ENCODE measurements at places on chromosomes 1 and 21. TPM values are rescaled to one million over a fixed set of nuclear protein-coding genes. Genes with fewer than 3 reads are reported as not detected.
A peak's percentile ranks its signal among the peaks of the same experiment; 100 is the strongest.

- no peak for DNase-seq
These were observed 41.1 kb downstream of the SLC35F3 start for GRCh38 chr1:233945573-233945972.

- peak; percentile 66 for DNase-seq
These were observed 18.1 kb downstream of the CFAP45 start for GRCh38 chr1:159881622-159882526.

- no peak for DNase-seq
These were observed 1.1 kb upstream of the SLC1A7 start for GRCh38 chr1:53143527-53143926.

DNA sequence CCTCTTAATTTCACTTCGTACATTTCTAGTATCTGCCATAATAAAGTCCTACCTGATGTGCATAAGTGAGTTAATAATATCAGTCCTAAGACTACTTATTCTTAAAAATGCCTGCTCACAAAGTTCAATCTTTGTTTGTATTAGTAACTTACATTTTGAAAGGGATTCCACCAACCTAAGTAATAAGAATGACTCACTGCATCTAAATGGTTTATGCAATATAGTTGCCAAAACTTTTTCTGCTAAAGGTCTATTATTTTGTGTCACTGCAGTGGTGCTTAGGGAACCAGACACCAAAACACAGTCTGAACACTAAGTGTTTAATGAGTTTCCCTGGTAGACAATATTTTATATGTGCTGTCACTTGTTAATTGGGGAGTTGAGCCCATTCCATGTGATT is 1.8 kb downstream of the ZNF669 start:
- DNase-seq, result no peak

GRCh38 chr1:104630567-104631149 is 881.0 kb downstream of the AMY1C start:
- DNase-seq, result no peak

CORT gene
- not detected for total RNA-seq

RGS5 gene
- 145 TPM for total RNA-seq

S100A3 gene
- 0.61 TPM for total RNA-seq

KLHL12 gene
- 17.5 TPM for total RNA-seq

DCST2 gene
- 0.19 TPM for total RNA-seq

All from psoas muscle (tissue), 8 donors.